A375 (cell line): ENCODE measurements at places on chromosomes 5 and 9. TPM values are rescaled to one million over a fixed set of nuclear protein-coding genes. Genes with fewer than 3 reads are reported as not detected.

Gene CYLC2
- total RNA-seq: not detected in 2 replicates

Gene SHC3
- 0.03 and 0.04 TPM in 2 replicates for total RNA-seq

Gene FRMD3
- 6.4 and 8.4 TPM in 2 replicates for total RNA-seq

Gene MTAP
- 112 and 126 TPM in 2 replicates for total RNA-seq

Gene C5orf52
- not detected in 2 replicates for total RNA-seq

Gene C7
- total RNA-seq: 0.11 TPM in 1 of 2 replicates, not detected in the other

Gene DPH7
- 41.4 and 46.1 TPM in 2 replicates for total RNA-seq

Gene NTRK2
- 0.23 and 0.64 TPM in 2 replicates for total RNA-seq

Gene PALM2AKAP2
- 12.2 and 14.0 TPM in 2 replicates for total RNA-seq

Gene CCL27
- 0.23 and 0.50 TPM in 2 replicates for total RNA-seq

Gene TEX48
- not detected in 2 replicates for total RNA-seq

Gene ACOT12
- total RNA-seq: 0.13 TPM in 1 of 2 replicates, not detected in the other

Gene ENC1
- total RNA-seq: 20.2 and 24.2 TPM in 2 replicates

Gene FOXE1
- total RNA-seq: not detected in 2 replicates

Gene NR5A1
- 0.08 TPM in 1 of 2 replicates, not detected in the other for total RNA-seq

Gene PCDHGA10
- 4.3 and 6.0 TPM in 2 replicates for total RNA-seq

Gene ZBTB34
- total RNA-seq: 2.5 and 3.4 TPM in 2 replicates

Gene FAM219A
- 9.7 and 9.8 TPM in 2 replicates for total RNA-seq

Gene PPP3R2
- total RNA-seq: not detected in 2 replicates

Gene TOR4A
- 6.9 and 8.7 TPM in 2 replicates for total RNA-seq

Gene ORM2
- total RNA-seq: not detected in 2 replicates

Gene SPINK6
- total RNA-seq: not detected in 2 replicates

Gene SHISAL2B
- total RNA-seq: not detected in 2 replicates

Gene TXNDC8
- total RNA-seq: not detected in 2 replicates

Gene MLANA
- not detected in 2 replicates for total RNA-seq

Gene FAM221B
- total RNA-seq: not detected in 2 replicates

Gene SPATA6L
- total RNA-seq: 2.1 and 2.3 TPM in 2 replicates

Gene MTX3
- 17.1 and 18.9 TPM in 2 replicates for total RNA-seq

Gene CYSTM1
- 20.3 TPM in 2 replicates for total RNA-seq

Gene ADRA1B
- total RNA-seq: 1.3 and 2.7 TPM in 2 replicates

Gene TAF11L5
- total RNA-seq: not detected in 2 replicates

Gene MAML1
- total RNA-seq: 10.1 and 12.6 TPM in 2 replicates

Gene MEGF9
- total RNA-seq: 3.2 and 4.0 TPM in 2 replicates

Gene PARP8
- total RNA-seq: 18.1 and 19.8 TPM in 2 replicates

Gene IL5
- not detected in 2 replicates for total RNA-seq

Gene ADRB2
- total RNA-seq: 11.4 and 17.7 TPM in 2 replicates

Gene GABRA1
- total RNA-seq: not detected in 2 replicates

Gene PCDHB7
- 5.7 and 6.7 TPM in 2 replicates for total RNA-seq

Gene CATSPER3
- 0.49 TPM in 1 of 2 replicates, not detected in the other for total RNA-seq

Gene ACTBL2
- 0.26 and 0.56 TPM in 2 replicates for total RNA-seq

Gene RXFP3
- total RNA-seq: 0.05 TPM in 1 of 2 replicates, not detected in the other

Gene SLC1A1
- total RNA-seq: 10.5 and 10.8 TPM in 2 replicates

Gene REXO4
- 45.8 and 48.7 TPM in 2 replicates for total RNA-seq

Gene ECSCR
- 1.2 TPM in 1 of 2 replicates, not detected in the other for total RNA-seq

Gene CEP72
- total RNA-seq: 8.4 and 10.5 TPM in 2 replicates

Gene ASTN2
- 5.9 and 7.6 TPM in 2 replicates for total RNA-seq

Gene LCN15
- total RNA-seq: not detected in 2 replicates

Gene TMC1
- total RNA-seq: 0.19 and 0.29 TPM in 2 replicates

Gene ISCA1
- 28.9 and 29.2 TPM in 2 replicates for total RNA-seq

Gene CRHBP
- 0.50 and 0.53 TPM in 2 replicates for total RNA-seq

Gene LCN6
- not detected in 2 replicates for total RNA-seq

Gene ANKRD31
- total RNA-seq: 0.32 and 0.34 TPM in 2 replicates

Gene ELL2
- 26.1 and 26.9 TPM in 2 replicates for total RNA-seq

Gene KIF4B
- total RNA-seq: 0.03 and 0.04 TPM in 2 replicates

Gene TLX3
- not detected in 2 replicates for total RNA-seq

Gene EPB41L4B
- 0.41 and 0.45 TPM in 2 replicates for total RNA-seq

Gene POLK
- total RNA-seq: 14.7 and 17.1 TPM in 2 replicates

Gene C9
- total RNA-seq: not detected in 2 replicates

Gene APC
- 26.7 and 26.9 TPM in 2 replicates for total RNA-seq
